Smooth muscle cell of the brain vasculature (primary cell): ENCODE measurements at places on chromosomes 11 and 22.
A peak's percentile ranks its signal among the peaks of the same experiment; 100 is the strongest.

GRCh38 chr11:44627911-44628729, 62.7 kb downstream of the CD82 start:
- no peak for DNase-seq

DNA sequence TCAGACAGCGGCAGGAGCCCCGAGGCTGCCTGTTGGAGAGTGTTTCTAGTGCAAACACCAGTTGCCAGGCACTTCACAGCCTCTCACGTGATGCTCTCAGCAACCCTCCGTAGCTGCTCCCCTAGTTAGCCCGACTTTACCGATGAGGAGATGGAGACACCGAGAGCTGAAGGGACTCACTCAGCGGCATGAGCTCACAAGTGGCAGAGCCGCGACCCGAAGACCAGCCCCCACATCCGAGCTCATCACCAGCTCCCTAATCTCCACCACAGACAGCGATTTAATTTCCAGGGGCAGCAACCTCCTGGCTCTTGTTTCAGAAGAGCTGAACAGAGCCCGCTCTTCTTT, 28.7 kb upstream of the RTL6 start:
- DNase-seq: no peak

DNA sequence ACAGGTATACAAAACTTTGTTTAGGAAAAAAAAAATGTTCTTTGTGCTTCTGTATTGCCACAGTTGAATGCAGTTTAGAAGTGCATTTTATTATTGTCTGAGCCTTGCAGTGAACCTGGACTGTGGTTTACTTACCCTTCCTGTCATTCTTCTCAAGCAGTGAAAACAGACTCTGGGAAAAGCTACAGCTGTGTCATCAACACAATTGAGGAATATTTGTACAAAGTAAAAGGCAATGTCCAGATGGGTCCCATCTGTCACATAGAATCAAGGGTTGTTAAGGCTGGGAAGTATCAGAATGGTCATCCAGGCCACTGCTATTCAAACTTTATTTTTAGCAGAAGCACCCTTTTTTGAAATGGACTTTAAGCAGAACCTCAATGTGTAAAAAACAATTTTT, 73.3 kb downstream of the TRIM44 start:
- DNase-seq: no peak

- DNase-seq: no peak
Measured at GRCh38 chr22:39309364-39309861, 10.0 kb downstream of the RPL3 start.

DNA sequence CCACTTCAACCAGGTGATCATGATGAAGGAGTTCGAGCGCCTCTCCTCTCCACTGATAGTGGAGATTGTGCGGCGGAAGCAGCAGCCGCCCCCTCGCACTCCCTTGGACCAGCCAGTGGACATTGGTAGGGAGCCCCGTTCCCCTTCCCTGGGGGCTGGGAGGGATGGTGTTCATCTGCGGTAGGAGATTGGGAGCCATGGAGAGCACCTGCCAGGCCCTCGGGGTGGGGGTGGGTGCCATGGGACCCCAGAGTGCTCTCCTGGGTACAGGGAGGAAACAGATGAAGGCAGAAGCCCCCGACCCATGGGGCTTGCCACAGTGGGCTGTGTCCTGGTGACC, 7.0 kb downstream of the THAP7 start:
- DNase-seq: no peak

DNA sequence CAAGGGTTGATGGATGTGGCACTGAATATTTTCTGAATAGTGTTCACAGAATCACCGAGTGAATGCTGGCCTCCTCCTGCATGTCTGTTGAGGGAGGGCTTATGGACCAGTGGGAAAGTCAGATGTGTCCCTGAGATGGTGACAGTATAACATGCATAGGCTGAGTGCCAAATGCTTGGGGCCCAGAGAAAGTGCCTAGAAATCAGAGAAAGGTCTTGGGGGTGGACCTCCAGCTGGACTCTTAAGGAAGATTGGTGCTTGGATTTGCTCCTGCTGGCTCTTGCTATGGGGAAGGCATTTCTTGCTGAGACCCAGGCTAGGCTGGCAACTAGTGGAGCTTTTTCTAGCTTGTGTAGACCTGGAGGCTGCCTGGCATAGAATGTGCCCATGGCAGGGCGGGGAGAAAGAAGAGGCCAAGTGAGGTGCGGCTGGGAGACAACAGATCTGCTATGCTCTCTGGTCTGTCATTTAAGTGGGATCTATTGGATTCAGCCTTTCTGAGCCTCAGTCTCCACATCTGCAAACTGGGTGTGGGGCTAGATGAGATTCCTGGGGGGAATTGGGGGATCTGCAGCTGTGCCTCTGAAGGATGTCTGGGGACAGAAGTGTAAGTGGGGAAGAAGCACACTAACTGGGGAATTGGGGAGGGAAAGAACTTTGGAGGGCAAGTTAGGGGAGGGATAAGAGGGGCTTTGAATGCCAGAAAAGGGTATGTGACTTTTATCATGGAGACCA, 27.4 kb downstream of the ZNRF3 start:
- DNase-seq: no peak

- DNase-seq: no peak
Measured at GRCh38 chr11:73980001-73980961, 2.4 kb downstream of the UCP2 start.

- DNase-seq: peak; percentile 63
Measured at GRCh38 chr22:33853200-33854097, 66.8 kb downstream of the LARGE1 start.

DNA sequence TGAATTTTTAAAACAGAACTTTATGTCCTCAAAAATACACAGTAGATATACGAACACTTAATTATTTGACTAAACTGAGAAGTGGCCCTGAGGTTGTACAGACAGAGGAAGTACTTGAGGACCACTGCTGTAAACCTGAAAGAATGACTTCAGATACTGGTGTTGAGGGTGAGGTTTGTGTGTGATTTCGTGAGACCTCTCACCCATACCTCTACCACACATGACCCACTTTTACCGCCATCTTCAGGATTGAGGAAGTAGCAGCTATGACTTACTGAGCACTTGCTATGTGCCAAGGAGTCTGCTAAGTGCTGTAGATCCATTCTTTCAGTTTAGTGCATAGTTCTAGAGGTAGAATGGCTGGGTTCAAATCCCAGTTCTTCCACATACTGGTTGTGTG, 21.9 kb downstream of the MMP13 start:
- DNase-seq: no peak

- no peak for DNase-seq
Measured at GRCh38 chr11:95867105-95867504, 56.8 kb downstream of the MTMR2 start.

DNA sequence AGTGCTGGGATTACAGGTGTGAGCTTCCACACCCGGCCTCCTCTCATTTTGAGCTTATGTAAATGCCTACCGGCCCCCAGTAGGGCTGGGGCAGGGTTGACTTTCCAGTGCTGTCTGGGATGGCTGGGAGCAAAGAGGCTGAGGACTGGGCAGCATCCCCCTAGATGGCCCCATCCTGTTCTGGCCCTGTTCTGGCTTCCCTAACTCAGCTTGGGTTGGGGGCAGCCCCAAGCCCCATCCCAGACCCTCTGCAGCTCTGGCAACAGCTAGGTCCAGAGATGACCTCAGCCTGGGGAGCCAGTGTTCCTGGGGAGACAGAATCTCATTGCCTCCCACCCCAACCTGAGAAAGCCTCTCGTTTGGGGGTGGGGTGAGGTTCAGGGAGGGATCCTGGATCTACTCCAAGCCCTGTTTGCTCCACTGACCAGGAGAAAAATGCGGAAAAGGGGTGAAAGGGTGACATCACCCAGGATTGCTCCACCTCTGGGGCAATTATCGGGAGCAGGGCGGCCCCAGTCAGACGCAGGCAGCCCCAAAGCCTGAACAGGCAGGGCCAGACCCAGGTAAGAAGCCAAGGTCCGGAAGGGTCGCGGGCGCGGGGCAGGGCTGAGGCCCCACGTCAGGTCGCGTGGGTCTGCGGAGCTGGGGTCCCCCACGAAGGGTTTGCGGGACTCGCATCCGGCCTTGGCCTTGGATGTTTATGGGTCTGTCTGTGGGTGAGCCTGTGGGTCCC, at the start of gene PNPLA2:
Gene PNPLA2 (plus strand): TSS at position 519 of the 733 bp plus-strand sequence. CDS start 805 bp downstream, outside the sequence.
- DNase-seq: no peak

- DNase-seq: no peak
Measured at GRCh38 chr11:73215191-73216134, 2.6 kb upstream of the P2RY2 start.

DNA sequence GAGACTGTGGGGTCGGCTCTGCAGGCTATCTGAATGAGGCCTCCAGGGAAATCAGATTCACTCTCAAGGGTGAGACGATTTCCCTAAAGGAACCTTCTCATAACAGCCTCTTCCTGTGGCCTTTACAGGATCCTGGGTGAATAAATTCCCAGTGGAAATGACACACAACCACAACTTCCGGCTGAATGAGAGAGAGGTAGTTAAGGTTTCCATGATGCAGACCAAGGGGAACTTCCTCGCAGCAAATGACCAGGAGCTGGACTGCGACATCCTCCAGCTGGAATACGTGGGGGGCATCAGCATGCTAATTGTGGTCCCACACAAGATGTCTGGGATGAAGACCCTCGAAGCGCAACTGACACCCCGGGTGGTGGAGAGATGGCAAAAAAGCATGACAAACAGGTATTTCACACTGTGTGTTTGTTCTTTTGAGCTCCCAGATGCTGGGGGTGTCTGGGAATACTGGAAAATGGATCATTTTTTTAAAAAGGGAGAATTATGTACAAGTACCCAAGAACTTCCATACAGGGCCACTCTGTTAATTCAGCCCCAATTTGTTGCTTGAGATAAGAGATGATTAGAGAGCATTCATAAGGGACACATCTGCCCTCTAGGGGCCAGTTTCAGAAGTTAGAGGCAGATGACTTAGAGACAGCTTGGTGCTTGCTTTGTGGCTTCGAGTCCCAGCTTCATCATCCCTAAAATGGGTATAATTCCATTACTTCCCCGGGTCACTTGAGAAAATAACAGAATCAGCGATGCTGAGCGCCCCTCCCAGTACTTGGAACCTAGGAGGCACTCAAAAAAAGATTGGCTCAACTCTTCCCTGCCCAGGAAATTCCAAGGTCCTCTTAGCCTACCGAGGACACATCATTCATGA, 10.2 kb downstream of the SERPIND1 start:
- peak; percentile 46 for DNase-seq

DNA sequence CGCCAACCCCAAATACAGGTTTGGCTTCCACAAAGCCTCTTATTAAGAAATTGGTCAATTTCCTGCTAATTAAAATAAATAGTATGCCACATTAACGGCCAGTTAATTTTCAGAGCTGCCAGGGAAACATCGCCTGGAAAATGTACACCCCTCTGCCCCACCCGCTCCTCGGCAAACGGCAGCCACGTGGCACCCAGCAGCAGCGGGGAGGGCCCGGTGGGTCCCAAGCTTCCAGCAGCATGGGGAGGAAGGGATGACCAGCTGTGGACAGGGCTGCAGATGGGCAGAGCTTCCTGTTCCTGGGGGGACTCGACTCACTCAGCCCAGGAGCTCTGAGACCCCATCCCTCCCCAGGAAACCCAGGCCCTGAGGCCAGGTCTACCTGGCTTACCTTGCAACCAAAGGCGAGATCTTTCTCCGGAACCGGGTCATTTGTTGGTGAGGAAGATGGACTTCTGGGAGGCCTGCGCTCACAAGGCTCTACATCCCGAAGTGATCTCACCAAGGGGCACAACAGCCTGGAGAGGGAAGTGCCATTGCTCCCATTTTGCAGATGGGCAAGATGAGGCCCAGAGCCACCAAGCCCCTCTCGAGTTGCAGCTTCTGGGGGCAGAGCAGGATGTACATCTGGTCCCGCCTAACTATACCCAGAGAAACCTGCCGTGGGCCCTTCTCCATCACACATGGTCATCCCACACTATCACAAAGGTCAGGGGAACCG, 68.3 kb downstream of the IGLL1 start:
- no peak for DNase-seq

DNA sequence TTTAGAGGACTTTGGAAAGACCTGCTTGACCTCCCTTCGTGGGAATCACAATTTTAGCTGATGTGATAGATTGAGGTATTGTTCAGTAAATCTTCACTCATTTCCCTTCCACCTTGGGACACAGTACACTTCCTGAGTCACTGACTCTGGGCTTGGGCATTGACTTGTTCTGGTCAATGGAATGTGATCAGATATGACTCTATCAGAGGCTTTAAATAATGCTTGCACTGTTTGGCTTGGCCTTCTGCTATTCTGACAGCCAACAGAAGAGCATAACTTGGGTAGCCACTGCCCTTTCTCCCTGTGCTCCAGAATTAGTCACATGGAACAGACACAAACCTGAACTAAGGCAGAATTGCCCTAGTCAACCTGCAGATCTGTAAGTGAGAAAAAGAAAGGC, 12.5 kb downstream of the PRR5L start:
- DNase-seq: no peak

- no peak for DNase-seq
Measured at GRCh38 chr11:106447631-106448191, 370.2 kb downstream of the AASDHPPT start.

DNA sequence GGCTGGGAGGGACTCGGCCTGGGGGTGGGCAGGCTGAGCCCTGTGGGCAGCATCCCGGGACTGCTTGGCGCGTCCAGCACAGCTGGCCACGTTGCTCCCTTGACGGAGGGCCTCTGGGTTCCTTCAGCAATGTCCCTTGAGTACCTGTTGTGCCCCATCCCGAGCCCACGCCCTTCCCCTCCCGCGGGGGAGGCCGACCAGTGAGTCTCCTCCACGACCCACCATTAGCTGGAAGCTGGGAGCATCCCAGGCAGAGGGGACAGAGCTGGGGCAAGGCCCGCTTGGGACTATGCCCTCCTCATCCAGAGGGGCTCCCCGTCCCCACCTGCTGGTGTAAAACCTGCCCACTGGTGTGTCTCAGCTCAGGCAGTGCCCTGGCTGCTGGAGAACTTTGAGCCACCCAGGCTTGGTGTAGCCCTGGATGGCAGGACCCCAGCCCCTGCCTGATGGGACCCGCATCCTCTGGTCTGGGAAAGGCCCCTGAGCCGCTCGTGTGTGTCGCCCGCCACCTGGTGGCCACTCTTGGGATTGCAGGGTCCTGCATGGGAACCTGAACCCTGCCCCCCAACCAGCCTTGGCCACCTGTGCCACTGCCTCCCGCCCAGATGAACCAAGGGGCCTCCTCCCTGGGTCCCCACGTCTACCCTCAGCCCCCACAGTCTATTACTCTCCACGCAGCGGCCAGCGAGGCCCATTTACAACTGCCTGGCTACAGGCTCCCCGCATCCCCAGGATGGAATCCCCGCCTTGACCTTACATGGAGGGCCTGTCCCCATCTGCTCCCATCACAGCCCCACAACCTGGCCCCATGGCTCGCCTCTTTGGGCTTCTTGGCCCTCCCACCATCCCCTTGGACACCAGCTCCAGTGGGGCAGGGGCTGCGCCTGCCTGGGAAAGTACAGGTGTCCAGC, 16.6 kb upstream of the ARHGAP8 start:
- DNase-seq: no peak

- no peak for DNase-seq
Measured at GRCh38 chr11:105032495-105032894, 2.4 kb downstream of the CASP1 start.
